ENCODE measurements at places on chromosomes 4 and X. TPM values are rescaled to one million over a fixed set of nuclear protein-coding genes. Genes with fewer than 3 reads are reported as not detected.

Gene ZNF280C
- total RNA-seq: 13.0 TPM

Gene SOWAHB
- total RNA-seq: 3.9 TPM

Gene REELD1
- not detected for total RNA-seq

Gene NXF2
- not detected for total RNA-seq

Gene NDP
- 2.5 TPM for total RNA-seq

Gene GABRQ
- 1.5 TPM for total RNA-seq

Gene MAGEA10
- total RNA-seq: not detected

Gene ZNF711
- total RNA-seq: 52.6 TPM

Gene NAP1L3
- 25.2 TPM for total RNA-seq

Gene DSPP
- total RNA-seq: not detected

Gene NPY1R
- 5.1 TPM for total RNA-seq

- no peak for DNase-seq
Measured at GRCh38 chr4:2938906-2939305, 24.3 kb downstream of the NOP14 start.

DNA sequence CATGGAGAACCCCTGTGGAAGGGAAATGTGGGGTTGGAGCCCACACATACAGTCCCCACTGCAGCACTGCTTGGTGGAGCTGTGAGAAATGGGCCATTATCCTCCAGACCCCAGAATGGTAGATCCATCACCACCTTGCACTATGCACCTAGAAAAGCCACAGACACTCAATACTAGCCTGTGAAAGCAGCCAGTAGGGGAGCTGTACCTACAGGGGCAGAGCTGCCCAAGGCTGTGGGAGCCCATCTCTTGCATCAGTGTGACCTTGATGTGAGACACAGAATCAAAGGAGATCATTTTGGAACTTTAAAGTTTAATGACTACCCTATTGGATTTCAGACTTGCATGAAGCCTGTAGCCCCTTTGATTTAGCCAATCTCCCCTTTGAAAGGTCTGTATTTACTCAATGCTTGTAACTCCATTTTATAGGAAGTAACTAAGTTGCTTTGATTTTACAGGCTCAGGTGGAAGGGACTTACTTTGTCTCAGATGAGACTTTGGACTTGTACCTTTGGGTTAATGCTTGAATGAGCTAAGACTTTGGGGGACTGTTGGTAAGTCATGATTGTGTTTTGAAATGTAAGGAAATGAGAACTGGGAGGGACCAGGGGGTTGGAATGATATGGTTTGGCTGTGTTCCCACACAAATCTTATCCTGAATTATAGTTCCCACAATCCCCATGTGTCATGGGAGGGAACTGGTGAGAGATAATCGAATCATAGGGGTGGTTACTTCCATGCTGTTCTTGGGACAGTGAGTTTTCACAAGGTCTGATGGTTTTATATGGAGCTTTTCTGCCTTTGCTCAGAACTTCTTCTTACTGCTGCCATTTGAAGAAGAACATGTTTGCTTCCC is 352.6 kb downstream of the INPP4B start:
- no peak for DNase-seq

- no peak for DNase-seq
Measured at GRCh38 chr4:156193800-156194199, 240.1 kb upstream of the CTSO start.

GRCh38 chrX:3175659-3176438 is 134.6 kb downstream of the ARSF start:
- no peak for DNase-seq

- no peak for DNase-seq
Measured at GRCh38 chr4:43864616-43865146, 583.9 kb downstream of the KCTD8 start.

DNA sequence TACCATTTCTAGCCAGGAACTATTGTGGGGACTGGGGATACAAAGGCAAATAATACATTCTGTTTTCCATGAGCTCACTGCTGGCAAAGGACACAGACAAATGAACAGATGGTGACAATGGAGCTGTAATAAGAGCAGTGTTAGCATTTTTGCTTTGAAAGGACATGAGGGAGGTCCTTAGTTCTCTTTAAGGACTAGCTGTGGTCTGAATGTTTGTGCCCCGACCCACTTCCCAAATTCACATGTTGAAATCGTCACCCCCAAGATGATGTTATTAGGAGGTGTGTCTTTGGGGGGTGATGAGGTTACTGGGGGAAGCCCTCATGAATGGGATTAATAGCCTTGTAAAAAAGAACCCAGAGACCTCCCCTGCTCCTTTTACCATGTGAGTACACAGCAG is 30.3 kb downstream of the CCNG2 start:
- no peak for DNase-seq

- DNase-seq: no peak
Measured at GRCh38 chr4:173522160-173522950, 7.7 kb downstream of the HAND2 start.

DNA sequence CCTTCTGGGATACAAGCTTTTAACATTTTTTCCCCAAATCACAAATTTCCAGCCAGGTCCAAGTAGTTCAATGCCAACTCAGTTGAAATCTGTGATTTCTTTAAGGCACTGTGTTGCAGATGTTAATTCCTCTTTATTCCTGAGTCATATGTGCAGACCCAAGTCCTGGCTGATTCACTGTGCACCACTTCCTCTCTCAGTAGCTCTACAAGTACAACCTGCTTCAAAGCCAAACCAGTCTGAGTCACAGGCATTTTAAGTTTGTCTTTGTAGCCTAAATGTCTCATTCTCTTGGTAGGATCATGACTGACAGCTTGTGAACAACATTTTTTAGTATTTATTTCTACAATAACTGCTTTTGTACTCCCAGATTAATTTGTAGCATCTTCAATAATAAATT is 165.6 kb upstream of the S100G start:
- no peak for DNase-seq

- no peak for DNase-seq
Measured at GRCh38 chr4:86564795-86565194, 29.3 kb upstream of the PTPN13 start.

GRCh38 chrX:94058728-94059382 is 384.8 kb downstream of the FAM133A start:
- DNase-seq: no peak

- DNase-seq: no peak
Measured at GRCh38 chr4:109610489-109610888, 50.4 kb downstream of the MCUB start.

DNA sequence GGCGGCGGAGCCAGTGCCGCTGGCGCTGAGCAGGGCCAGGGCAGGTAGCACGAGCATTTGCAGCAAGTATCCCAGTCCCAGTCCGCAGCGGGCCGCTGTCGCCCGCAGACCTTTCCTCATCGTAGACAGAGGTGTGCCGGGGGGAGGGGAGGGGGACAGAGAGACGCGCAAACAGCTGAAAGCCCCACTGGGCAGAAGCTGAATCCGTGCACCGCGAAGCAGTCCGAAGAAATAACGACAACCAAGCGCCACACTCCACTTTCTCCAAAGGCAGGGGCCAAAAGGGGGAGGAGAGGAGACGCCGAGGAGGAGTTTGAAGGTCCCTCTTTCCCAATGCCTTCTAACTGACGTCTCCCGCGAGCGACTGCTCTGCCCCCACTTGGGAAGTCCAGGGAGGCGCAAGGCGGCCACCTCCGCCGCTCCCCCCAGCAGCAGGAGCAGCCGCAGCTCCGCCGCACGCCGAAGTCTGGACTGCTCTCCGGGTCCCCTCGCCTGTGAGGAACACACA is at the start of gene UNC5C:
UNC5C (minus strand) TSS at position 236 of the 508 bp plus-strand sequence.
- DNase-seq: peak; percentile 79

GRCh38 chr4:187193141-187193540 is 469.5 kb upstream of the FAT1 start:
- DNase-seq: no peak

- no peak for DNase-seq
Measured at GRCh38 chrX:13087322-13088155, 43.1 kb upstream of the FAM9C start.

DNA sequence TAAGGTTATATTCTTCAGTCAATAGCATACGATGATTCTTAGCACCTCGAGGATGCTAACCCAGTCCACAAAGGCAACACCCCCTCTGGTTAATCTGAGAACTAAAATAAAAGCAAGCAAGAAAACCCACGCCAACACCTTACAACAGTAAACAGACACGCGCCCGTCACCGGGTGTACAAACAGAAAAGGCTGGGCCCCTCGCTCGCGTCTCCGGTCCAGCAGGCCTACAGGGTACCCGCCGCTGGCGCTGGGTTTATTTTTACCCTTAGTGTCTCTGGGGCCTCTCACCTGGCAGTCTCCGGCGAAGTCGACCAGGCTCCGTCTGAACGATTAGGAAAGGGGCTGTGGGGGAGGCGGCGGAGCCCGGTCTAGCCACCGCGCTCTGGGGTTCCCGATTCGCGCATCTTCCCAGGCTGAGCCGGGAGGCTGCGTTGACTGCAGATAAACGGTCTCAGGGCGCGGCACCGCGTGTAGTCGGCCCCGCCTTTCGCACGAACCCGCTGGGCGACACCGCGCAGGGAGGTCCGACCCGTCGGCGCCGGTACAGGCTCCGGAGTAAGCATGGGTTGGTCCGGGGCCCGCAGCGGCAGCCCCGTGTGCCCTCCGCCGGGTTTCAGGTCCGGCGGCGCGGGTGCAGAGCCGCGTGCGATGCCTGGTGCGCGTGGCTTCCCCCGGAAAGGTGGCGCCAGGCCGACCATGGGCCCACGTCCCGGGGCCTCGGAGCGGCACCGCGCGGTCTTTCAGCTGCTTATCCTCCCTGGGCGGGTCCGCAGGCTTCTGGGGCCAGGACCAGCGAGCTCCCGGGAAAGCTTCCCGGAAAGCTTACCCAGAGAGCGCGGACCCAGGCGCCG is 441 bp downstream of the SLC9B2 start:
- peak; percentile 6 for DNase-seq

- no peak for DNase-seq
Measured at GRCh38 chr4:40462326-40462725, 127.2 kb downstream of the CHRNA9 start.

GRCh38 chr4:185119927-185120630 is 23.0 kb upstream of the SLC25A4 start:
- DNase-seq: no peak

GRCh38 chr4:145230726-145231125 is 50.3 kb upstream of the OTUD4 start:
- DNase-seq: no peak

GRCh38 chr4:153514688-153515426 is 48.7 kb downstream of the TMEM131L start:
- no peak for DNase-seq

DNA sequence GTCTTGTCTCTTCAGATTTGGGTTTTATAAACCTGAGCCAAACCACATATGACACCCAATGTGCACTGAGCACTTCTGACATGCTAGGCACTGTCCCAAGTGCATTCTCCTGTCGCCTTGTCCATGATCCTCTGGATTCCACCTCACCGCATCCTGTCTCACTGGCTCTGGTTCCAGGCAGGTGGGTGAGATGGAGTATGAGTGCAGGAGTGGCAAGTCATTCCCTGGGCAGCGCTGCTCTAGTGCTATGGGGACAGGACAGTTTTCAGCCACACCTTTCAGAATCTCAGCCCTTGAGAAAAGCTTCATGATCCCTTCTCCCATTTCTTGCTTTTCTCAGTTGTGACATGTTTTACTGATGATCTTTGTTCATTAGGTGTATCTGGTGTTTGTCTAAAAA is 66.4 kb downstream of the NSD2 start:
- DNase-seq: no peak

- no peak for DNase-seq
Measured at GRCh38 chr4:98771959-98772632, 113.7 kb upstream of the TSPAN5 start.

DNA sequence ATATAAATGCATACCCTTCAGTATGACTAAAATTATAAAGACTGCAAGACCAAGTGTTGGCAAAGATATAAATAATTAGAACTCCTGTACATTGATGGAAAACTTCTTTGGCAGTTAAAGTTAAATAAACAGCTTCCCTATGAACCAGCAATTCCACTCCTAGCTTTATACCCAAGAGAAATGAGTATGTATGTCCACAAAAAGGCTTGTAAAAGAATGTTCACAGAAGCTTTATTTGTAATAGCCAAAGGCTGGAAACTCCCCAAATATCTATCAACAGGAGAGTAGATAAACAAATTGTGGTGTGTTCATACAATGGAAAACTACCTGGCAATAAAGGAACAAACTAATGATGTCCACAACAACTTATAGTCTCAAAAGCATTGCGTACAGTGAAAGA is 184.8 kb downstream of the AMELX start:
- no peak for DNase-seq

DNA sequence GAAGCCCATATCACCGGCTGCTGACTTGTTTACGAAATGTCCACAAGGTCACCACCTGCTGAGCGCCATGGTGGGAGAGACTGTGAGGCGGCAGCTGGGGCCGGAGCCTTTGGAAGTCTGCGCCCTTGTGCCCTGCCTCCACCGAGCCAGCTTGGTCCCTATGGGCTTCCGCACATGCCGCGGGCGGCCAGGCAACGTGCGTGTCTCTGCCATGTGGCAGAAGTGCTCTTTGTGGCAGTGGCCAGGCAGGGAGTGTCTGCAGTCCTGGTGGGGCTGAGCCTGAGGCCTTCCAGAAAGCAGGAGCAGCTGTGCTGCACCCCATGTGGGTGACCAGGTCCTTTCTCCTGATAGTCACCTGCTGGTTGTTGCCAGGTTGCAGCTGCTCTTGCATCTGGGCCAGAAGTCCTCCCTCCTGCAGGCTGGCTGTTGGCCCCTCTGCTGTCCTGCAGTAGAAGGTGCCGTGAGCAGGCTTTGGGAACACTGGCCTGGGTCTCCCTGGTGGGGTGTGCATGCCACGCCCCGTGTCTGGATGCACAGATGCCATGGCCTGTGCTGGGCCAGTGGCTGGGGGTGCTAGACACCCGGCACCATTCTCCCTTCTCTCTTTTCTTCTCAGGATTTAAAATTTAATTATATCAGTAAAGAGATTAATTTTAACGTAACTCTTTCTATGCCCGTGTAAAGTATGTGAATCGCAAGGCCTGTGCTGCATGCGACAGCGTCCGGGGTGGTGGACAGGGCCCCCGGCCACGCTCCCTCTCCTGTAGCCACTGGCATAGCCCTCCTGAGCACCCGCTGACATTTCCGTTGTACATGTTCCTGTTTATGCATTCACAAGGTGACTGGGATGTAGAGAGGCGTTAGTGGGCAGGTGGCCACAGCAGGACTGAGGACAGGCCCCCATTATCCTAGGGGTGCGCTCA is 8.7 kb upstream of the MSANTD1 start:
- DNase-seq: no peak

DNA sequence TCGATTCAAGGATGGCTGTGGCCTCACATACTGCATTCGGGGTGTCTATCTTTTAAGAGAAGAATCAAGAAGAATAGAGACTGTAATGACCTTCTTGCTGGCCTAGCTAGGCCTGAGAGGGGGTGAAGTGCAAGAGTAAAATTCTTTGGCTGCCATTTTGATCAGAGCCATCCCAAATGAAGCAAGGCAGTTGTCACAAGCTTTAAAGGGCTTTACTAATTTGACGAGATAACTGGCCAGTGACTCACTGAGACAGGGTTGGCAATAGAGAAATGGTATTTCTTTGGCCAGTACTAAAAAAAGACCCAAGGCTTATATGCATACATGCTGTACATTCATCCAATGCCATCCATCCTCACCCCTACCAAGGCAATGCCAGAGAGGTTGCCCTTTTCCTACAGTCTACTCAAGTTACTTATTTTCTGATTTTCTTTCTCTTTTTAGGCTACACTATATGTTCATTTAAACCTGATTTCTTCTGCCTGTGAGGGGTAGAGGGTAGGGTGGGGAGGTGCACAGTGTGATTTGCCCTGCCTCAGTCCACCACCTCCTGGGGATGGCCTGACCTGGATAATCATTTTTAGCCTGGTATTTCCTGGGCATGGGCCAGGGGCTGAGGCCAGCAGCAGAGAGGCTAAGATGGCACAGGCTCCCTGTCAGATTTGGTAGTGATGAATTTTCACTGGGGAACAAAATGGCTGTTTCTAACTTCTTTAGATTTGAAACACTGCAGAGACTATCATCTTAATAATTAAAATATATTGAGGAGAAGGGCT is 32.2 kb downstream of the ATG4A start:
- no peak for DNase-seq

- DNase-seq: no peak
Measured at GRCh38 chr4:83010111-83010521, 507 bp downstream of the LIN54 start.
